ENCODE measurements at places on chromosomes 4 and X. TPM values are rescaled to one million over a fixed set of nuclear protein-coding genes. Genes with fewer than 3 reads are reported as not detected.

DNA sequence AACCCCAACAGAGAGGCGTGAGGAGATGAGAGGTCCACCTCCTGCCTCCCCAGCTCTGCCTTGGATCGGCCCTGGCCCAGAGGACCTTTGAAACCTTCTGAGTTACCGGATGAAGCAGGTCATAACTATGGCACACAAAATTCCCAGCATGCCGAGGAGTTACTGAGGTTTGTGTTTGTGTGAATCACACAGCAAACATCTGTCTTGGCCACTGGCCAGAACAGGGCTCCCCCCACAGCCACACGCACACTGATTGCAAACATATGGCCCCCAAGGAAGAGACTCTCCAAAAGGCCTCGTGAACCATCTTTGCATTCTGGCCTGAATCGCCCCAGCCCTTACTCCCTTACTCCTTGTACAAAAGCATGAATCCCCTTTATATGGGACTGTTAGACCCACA is 18.9 kb downstream of the RPS4X start:
- DNase-seq = no peak

RTL5 gene
- total RNA-seq = 9.8 TPM

PLXNB3 gene
- 42.8 TPM for total RNA-seq

GRCh38 chrX:38273453-38273852 is 52.8 kb upstream of the SRPX start:
- DNase-seq = no peak

GRCh38 chrX:133516686-133517085 is 101.4 kb upstream of the GPC4 start:
- no peak for DNase-seq

- no peak for DNase-seq
Observed at GRCh38 chr4:34139346-34139745, 2105.0 kb downstream of the ARAP2 start.

GRCh38 chrX:19869193-19869592 is 18.2 kb downstream of the SH3KBP1 start:
- no peak for DNase-seq

GRCh38 chr4:12881945-12882584 is 602.1 kb downstream of the RAB28 start:
- no peak for DNase-seq

GRCh38 chr4:174318829-174319764 is 35.4 kb downstream of the CEP44 start:
- DNase-seq = no peak

GRCh38 chrX:96224279-96224678 is 460.4 kb upstream of the DIAPH2 start:
- DNase-seq = no peak

TKTL1 gene
- total RNA-seq = not detected

DNA sequence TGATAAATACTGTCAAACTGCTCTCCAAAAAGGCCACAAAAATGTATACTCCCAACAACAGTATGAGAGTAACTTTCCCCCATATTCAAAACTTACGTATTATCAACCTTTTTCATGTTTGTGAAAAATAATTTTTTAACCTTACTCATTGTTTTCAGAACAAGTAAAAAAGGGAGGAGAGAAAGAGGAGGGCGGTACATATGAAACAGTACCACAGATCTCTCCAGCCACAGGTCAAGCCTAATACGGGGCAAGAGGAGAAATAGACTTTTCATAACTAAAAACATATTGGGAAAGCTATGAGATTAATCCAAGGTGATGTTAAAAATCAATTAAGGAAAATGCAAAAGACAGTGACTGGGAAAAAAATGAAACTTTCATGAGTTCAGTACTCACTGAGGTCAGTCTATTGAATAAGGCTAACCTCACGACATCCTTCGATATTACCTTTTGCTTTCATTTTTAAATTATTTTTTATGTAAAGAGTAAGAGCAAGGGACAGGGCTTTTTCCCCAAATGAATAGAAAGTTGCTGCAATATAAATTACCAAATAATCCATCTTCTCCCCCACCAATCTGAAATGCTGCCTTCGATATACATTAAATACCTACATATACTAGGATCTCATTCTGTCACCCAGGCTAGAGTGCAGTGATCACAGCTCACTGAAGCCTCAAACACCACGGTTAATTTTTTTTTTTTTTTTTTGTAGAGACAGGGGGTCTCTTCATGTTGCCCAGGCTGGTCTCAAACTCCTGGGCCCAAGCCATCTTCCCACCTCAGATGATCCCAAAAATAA is 25.3 kb downstream of the FBXW7 start:
- no peak for DNase-seq

SPRY1 gene
- 197 TPM for total RNA-seq

- DNase-seq = no peak
Observed at GRCh38 chr4:80322716-80323115, 12.8 kb upstream of the CFAP299 start.

DNA sequence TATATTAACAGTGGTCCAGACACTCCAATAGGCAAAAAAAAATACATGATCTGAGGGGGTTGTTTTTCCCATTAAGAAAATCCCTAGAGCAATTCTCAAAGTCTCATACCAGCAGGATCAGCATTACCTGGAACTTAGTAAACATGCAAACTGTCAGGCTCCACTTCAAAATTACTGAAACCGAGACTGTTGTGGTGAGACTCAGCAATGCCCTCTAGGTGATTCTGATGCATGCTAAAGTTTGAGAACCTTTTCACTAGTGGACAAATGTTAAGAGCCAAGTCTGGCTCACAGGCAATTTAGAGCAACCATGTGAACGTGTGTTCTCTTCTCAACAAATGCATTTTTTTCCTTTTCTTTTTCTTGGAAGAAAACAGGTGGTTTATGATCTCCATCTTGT is 30.2 kb downstream of the NEK1 start:
- no peak for DNase-seq

GRCh38 chr4:181289198-181289597 is 954.0 kb upstream of the TENM3 start:
- DNase-seq = no peak

RAI2 gene
- 28.0 TPM for total RNA-seq

- no peak for DNase-seq
Observed at GRCh38 chr4:71211748-71212147, 127.1 kb upstream of the SLC4A4 start.

GRCh38 chr4:100977746-100978397 is 369.5 kb downstream of the PPP3CA start:
- DNase-seq = no peak
